ENCODE measurements at places on chromosomes 3 and 15. TPM values are rescaled to one million over a fixed set of nuclear protein-coding genes. Genes with fewer than 3 reads are reported as not detected.

DNA sequence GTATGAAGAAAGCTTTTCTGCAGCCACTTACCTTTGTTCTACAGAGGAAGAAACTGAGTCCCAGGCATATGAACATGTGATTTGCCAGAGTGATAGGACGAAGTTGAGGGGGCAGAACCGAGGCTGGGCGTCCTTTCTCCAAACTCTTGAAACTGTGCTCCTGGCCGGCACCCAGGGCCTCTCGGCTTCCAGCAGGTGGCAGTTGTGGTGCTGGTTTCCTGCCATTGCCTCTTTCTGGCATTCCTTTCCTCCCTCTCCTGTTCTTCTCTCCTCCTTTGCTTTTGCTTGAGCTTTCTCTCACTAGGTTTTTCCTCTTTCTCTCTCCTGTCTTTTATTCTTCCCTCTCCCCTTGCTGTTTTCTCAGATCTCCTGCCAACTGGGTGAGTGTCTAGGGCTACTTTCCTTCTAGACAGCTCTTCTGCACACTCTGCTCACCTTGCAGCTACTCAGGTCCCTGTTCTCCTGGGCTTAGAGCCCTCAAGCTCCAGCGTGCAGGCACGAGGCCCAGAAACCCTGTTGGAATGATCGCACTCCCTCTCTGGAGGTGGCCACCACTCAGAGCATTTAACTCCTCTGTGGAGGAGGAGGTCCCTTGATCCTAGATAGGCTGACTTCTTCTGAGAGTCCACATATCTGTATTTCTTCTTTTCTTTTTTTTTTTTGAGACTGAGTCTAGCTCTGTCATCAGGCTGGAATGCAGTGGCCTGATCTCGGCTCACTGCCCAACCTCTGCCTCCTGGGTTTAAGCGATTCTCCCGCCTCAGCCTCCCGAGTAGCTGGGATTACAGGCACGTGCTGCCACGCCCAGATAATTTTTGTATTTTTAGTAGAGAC, 26.2 kb downstream of the TRAK1 start:
- H3K4me3 ChIP-seq = no peak overlapping the region
- no peaks in the 10 kb centered on the region for H3K36me3 ChIP-seq
- no peaks in the 10 kb centered on the region for H3K27me3 ChIP-seq
- H3K4me1 ChIP-seq = peaks cover 20% of the 10 kb centered on the region

DNA sequence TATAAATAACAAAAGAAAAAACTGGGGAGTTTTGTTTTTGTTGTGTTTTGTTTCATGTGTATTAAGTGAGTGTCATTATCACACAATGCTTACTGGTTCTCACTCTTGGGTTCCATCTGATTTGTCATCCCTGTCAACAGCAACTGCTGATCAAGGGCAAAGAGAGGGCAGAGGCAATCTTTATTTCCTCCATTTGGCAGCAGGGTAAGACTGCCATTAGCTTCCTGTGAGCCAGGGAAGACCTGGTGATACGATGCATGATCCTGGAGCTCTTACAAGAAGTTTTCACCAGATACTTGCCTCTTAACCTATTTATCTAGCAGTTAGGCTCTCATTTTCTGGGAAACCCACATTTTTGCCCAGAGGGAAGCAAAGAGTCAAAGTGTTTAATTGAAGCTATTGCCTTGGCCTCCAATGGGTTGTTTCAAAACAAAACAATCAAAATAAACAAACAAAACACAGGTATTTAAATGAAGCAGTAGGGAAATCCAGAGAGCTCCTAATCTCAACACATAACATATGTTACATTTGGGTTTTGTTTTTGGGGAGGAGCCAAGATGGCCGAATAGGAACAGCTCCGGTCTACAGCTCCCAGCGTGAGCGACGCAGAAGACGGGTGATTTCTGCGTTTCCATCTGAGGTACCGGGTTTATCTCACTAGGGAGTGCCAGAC, 529.8 kb downstream of the MAGI1 start:
- no peak overlapping the region for H3K27ac ChIP-seq
- DNase-seq = no peak

- no peak overlapping the region for H3K27ac ChIP-seq
- no peak for DNase-seq
- H3K4me3 ChIP-seq = no peak overlapping the region
- H3K36me3 ChIP-seq = no peaks in the 10 kb centered on the region
- H3K4me1 ChIP-seq = no peaks in the 10 kb centered on the region
Observed at GRCh38 chr3:191959876-191960413, 499.0 kb downstream of the PYDC2 start.

- H3K4me3 ChIP-seq = no peak overlapping the region
- DNase-seq = no peak
- H3K36me3 ChIP-seq = no peaks in the 10 kb centered on the region
- no peak overlapping the region for H3K27ac ChIP-seq
- H3K27me3 ChIP-seq = no peaks in the 10 kb centered on the region
- H3K4me1 ChIP-seq = peaks cover 20% of the 10 kb centered on the region
Observed at GRCh38 chr3:128783774-128784173, 57.8 kb downstream of the RAB7A start.

GRCh38 chr3:53132347-53132746, 2.1 kb upstream of the RFT1 start:
- H3K27ac ChIP-seq = no peak overlapping the region
- H3K27me3 ChIP-seq = no peaks in the 10 kb centered on the region
- no peak for DNase-seq
- no peaks in the 10 kb centered on the region for H3K36me3 ChIP-seq

DNA sequence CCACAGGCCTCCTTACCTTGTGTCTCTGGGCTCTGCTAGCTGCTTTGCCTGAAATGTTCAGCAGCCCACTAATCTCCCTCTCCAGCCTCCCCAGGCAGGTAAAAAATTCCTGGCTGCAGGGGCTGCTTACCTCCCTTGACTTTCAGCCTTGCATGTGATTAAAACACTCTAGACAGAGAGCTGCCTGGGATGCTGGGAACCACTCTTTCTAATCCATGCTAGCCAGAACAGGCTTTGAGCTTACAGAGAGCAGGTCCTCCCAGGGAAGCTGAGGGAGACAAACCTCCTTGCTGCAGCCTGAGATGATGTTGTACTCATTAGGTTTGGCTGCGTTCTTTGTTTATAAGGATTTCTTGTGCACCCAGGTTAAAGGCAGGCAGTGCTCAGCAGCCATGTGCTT, 33.7 kb upstream of the LIPC start:
- no peak overlapping the region for H3K4me3 ChIP-seq
- H3K27me3 ChIP-seq = no peaks in the 10 kb centered on the region
- H3K27ac ChIP-seq = no peak overlapping the region
- H3K36me3 ChIP-seq = no peaks in the 10 kb centered on the region
- H3K4me1 ChIP-seq = no peaks in the 10 kb centered on the region
- DNase-seq = no peak

- H3K4me1 ChIP-seq = no peaks in the 10 kb centered on the region
- no peak overlapping the region for H3K27ac ChIP-seq
- no peak overlapping the region for H3K4me3 ChIP-seq
- H3K36me3 ChIP-seq = no peaks in the 10 kb centered on the region
Observed at GRCh38 chr3:195546130-195546560, 3.0 kb upstream of the PPP1R2 start.

GRCh38 chr15:45801543-45801942, 166.7 kb downstream of the SQOR start:
- H3K27me3 ChIP-seq = no peaks in the 10 kb centered on the region
- H3K27ac ChIP-seq = no peak overlapping the region
- no peaks in the 10 kb centered on the region for H3K36me3 ChIP-seq
- DNase-seq = no peak
- no peaks in the 10 kb centered on the region for H3K4me1 ChIP-seq

DNA sequence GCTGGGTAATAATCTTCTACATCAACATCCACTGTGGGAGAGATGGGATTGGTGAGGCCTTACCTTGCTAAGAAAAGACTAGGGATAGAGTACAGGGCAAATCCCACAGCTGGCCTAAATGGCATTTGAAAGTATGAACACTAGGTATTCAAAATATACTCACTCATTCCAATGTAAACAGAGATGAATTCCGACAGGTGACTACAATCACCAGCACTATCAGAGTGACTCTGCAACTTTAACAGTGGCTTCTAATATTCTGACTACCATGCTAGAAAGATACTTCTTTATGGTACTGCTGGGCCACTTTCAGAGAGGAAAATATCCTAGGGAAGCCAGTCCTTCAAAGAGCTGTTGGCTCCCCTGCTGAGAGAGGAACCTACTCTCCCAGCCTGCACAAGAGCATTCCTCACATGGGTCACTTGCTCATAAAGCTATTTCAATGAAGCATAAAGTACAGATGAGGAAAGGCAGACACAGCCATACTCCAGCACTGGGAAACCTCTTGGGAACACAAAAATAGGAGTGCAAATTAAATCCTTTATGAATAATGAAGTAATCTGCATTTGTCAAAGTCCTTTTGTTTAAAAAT, 21.5 kb upstream of the MAN2C1 start:
- no peaks in the 10 kb centered on the region for H3K27me3 ChIP-seq
- H3K36me3 ChIP-seq = peaks cover 59% of the 10 kb centered on the region
- H3K4me1 ChIP-seq = no peaks in the 10 kb centered on the region
- H3K27ac ChIP-seq = no peak overlapping the region

HTR3E gene
- total RNA-seq = not detected

SCN5A gene
- not detected for total RNA-seq

SNX22 gene
- 1.1 TPM for total RNA-seq
